Articular chondrocyte of knee joint (primary cell): ENCODE measurements at places on chromosomes 13 and 19. TPM values are rescaled to one million over a fixed set of nuclear protein-coding genes. Genes with fewer than 3 reads are reported as not detected.

Gene BCL3
- 11.2 and 14.2 TPM in 2 replicates for total RNA-seq

Gene MARCHF2
- 45.9 and 46.8 TPM in 2 replicates for total RNA-seq

Gene IFNL1
- not detected in 2 replicates for total RNA-seq

Gene ZNF274
- total RNA-seq, result 9.5 and 14.5 TPM in 2 replicates

Gene PRR19
- 0.39 and 0.43 TPM in 2 replicates for total RNA-seq

Gene MBD3L2
- total RNA-seq, result not detected in 2 replicates

Gene SMAD9
- total RNA-seq, result 24.2 and 30.6 TPM in 2 replicates

Gene MAST1
- 0.11 and 0.13 TPM in 2 replicates for total RNA-seq

Gene FOXA3
- total RNA-seq, result under 0.01 TPM in 1 of 2 replicates, not detected in the other

Gene ZNF558
- 23.1 and 28.3 TPM in 2 replicates for total RNA-seq

Gene ZNF296
- total RNA-seq, result 0.11 TPM in 1 of 2 replicates, not detected in the other

Gene ZNF667
- 4.8 and 7.2 TPM in 2 replicates for total RNA-seq

Gene GGN
- 0.39 and 0.54 TPM in 2 replicates for total RNA-seq

Gene ZNF28
- total RNA-seq, result 14.8 and 18.6 TPM in 2 replicates

Gene KLK12
- not detected in 2 replicates for total RNA-seq

Gene F2RL3
- not detected in 2 replicates for total RNA-seq

Gene PSMC4
- total RNA-seq, result 72.2 and 77.2 TPM in 2 replicates

Gene ATP4A
- not detected in 2 replicates for total RNA-seq

Gene WDR88
- total RNA-seq, result not detected in 2 replicates

Gene FCHO1
- 0.39 and 0.43 TPM in 2 replicates for total RNA-seq

Gene ELSPBP1
- total RNA-seq, result not detected in 2 replicates

Gene HPN
- total RNA-seq, result 0.32 and 0.39 TPM in 2 replicates

Gene FUT3
- total RNA-seq, result not detected in 2 replicates

Gene NECTIN2
- 35.6 and 43.1 TPM in 2 replicates for total RNA-seq

Gene LRG1
- total RNA-seq, result not detected in 2 replicates

Gene CAPN12
- total RNA-seq, result 0.13 and 0.43 TPM in 2 replicates

Gene MBD3L4
- total RNA-seq, result not detected in 2 replicates

Gene SERP2
- 5.9 and 6.8 TPM in 2 replicates for total RNA-seq

Gene NLRP11
- not detected in 2 replicates for total RNA-seq

Gene DAND5
- total RNA-seq, result 0.11 TPM in 1 of 2 replicates, not detected in the other

Gene AMER2
- not detected in 2 replicates for total RNA-seq

Gene FCER2
- total RNA-seq, result not detected in 2 replicates

Gene ICAM4
- 0.13 and 0.32 TPM in 2 replicates for total RNA-seq

Gene ZNF530
- total RNA-seq, result 3.8 and 3.9 TPM in 2 replicates
